Hematopoietic multipotent progenitor cell treated with erythropoietin and hydrocortisone succinate and interleukin-3 and kit ligand, for 6 days (in vitro differentiated cells): ENCODE measurements at places on chromosomes 7 and 10.

GRCh38 chr10:36003031-36003600 lies 361.0 kb upstream of the FZD8 start:
- DNase-seq = no peak

GRCh38 chr10:95335933-95336699 lies 45.3 kb upstream of the PDLIM1 start:
- DNase-seq = no peak

DNA sequence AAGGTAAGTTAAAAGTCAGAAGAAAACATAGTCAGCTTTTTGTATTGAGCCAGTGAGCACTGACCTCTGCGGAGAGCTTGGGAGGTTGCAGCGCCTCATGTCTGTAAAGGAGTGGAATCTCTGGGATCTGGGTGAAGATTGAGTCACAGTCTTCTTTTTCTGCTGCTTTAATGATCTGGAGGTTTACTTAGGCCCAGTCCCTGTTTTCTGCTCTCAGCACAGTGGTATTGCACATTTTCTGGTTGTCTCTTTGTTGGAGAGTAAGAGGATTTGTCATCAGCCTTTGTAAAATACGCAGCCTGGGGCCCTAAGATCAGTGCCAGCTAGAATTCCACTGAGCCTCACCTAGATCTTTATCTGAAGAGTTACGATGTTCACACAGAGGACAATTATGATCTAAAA lies 58.3 kb upstream of the GJD4 start:
- no peak for DNase-seq

DNA sequence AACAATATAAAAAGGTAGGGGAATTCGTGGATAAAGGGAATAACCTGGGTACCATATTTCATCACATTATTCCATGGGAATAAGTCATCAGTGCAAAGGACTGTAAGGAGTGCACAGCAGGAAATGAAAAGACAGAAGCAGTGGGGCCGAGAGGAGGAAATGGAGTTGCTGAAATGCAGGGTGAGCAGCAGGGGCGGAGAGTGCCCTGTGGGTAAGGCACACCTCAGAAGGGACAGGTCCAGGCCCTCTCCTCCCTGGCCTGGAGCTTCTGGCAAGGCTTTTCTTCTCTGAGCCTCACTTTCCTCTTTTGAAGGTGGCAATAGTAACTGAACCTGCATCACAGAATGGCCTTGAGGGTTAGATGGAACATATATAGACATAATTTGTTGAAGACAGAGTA lies 26.2 kb downstream of the IKZF1 start:
- DNase-seq = no peak

DNA sequence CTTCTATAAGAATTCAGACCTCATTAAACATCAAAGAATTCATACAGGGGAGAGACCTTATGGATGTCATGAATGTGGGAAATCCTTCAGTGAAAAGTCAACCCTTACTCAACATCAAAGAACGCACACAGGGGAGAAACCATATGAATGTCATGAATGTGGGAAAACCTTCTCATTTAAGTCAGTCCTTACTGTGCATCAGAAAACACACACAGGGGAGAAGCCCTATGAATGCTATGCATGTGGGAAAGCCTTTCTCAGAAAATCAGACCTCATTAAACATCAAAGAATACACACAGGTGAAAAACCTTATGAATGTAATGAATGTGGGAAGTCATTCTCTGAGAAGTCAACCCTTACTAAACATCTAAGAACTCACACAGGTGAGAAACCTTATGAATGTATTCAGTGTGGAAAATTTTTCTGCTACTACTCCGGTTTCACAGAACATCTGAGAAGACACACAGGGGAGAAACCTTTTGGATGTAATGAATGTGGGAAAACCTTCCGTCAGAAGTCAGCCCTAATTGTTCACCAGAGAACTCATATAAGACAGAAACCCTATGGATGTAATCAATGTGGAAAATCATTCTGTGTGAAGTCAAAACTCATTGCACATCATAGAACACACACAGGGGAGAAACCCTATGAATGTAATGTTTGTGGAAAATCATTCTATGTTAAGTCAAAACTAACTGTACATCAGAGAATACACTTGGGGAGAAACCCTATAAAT lies 24.1 kb downstream of the ZNF37A start:
- DNase-seq = peak; percentile 17

DNA sequence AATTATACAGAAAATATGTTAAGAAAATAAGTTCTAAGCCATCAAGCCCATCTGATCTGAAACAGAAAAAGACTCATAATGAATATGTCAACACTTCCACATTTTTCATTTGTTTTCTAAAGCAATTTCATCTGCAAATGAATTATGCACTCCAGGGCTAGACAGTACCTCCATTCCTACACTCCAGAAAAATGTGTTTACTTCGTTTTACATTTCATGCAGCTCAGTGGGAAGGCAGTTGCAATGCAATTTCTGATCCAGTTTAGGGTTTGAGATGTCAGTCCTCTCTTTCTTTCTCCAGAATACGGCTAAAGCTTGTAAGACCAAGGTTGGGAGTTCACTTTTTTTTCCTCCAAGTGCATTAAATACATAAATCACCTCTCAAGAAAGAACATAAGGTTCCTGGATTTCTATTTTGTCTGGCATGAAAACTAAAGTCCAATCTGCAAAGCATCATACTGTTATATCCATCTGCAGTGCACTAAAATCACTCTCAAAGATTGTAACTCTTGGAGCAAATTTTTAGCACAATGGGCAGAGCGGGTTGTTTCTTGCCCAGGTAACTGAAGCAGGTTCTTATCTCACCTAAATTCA lies 348.8 kb upstream of the C7orf33 start:
- no peak for DNase-seq

DNA sequence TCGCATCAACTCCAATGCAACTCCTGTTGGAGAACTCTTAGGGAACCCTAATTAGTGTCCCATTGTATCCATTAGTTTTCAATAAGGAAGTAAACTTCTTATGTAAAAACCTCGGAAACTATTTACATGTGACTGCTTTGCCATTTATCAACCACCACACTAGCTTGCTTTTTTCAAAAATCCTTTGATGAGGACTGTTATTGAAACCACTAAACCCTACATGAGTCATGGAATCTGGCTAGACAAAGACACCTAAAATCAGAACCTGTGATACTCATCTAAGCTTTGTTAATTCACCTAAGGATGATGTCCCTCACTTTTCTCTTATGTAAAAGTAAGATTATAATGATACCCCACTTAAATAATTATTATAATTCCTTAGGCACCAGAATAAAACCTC lies 414.1 kb upstream of the ETV1 start:
- DNase-seq = no peak

DNA sequence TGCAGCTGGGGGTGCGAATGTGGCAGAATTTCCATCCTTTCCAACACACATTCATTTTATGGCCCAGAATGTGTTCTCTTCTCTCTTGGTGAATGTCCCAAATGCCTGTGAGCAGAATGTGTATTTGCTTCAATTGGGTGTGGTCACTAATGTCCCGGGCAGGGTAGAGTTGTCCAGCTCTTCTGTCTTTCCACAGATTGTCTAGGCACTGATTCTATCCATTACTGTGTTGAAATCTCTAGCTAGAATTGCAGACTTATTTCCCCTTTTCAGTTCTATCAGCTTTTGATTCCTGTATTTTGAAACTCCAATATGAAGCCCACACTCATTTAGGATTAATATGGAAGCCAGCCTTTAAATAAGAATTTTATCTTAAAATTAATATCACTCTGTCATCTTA lies 14.0 kb upstream of the AKR1E2 start:
- DNase-seq = no peak

DNA sequence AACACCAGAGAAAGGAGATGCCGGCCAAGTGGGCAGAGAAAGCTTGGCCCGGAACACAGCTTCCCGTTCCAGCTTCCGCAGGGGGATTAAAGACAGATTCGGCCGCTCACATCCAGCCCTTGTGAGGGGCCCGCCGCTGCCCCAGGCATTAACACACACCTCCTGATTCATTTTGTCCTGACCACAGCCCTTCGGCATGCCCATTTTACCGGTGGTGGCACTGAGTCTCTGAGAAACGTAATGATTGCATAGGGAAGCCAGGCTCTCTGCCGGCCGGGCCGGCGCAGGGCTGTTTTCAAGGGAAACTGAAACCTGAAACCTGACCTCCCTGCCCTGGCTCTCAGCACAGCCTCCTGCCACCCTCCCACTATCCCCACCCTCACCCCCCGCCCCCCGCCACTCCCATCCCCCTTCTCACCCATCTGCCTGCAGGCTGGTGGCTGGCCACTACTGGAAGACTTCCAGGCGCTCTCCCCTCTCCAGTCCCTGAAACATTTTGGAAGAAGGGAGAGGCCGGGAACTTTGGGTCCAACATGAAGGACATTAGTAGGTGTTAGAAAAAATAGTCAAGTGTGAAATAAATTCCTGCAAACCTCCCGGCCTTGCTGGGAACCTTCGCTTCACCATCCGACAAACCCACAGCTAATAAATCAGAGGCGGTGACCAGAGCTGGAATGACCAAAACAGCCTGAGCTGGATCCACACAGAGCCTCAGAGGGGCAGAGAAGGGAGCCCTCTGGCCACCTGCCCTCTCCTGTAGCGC lies 83.5 kb upstream of the CUX1 start:
- DNase-seq = peak; percentile 59

- DNase-seq = no peak
Measured at GRCh38 chr10:64636461-64636860, 1115.3 kb downstream of the REEP3 start.

DNA sequence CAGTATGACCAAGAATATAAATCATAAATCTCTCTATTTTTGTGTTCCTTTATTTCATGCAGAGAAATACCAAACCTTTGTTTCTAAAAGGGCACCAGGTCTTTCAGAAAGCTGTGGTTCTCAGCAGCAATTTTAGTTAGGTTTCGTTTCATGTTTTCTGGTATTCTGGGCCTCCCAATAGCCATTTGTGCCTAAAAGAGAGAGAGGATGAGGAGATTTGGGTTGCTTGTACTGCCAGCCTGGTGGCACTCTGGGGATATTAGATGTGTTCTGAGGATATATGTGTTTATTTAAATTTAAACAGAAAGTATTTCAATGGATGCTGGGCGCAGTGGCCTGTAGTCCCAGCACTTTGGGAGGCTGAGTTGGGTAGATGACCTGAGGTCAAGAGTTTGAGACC lies 471.7 kb downstream of the AUTS2 start:
- DNase-seq = no peak

DNA sequence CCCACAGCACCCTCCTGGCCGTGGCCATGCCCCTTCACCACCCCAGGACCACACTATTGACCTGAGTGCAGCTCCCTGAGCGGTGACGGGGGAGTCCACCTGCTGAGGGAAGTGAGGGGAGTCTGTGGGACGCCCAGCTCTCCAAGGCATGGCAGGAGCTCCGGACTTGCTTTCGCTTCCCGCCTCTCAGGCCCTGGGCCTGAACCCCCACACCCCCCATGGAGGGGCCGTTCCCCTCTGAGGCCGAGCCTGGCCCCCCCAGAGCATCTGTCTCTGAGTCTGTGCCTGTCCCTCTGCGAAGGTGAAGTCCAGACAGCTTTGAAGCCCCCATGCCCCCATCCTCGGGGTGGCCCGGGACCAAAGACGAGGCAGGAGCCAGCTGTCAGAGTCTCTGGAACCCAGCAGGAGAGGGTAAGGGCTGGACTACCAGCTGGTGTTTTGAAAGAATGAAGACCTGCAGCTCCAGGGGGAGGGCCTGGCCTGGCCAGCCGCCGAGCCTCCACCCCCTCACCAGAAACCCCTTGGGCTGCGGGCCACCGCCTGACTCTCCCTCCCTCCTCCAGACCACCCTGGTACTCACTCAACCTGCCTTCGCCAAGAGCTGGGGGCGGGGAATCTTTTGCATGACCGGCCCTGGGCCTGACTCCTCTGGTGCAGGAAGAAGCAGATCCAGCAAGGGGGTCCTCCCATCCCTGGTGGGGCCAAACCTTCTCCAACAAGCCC lies 114.0 kb downstream of the PDGFA start:
- no peak for DNase-seq

- DNase-seq = no peak
Measured at GRCh38 chr10:104330168-104331110, 7.8 kb downstream of the ITPRIP start.

GRCh38 chr7:142626420-142627035 lies 122.7 kb upstream of the PRSS1 start:
- DNase-seq = peak; percentile 86

- peak; percentile 49 for DNase-seq
Measured at GRCh38 chr10:30158325-30158960, 99.1 kb upstream of the JCAD start.

- DNase-seq = no peak
Measured at GRCh38 chr10:122348935-122349361, 25.6 kb upstream of the PLEKHA1 start.

DNA sequence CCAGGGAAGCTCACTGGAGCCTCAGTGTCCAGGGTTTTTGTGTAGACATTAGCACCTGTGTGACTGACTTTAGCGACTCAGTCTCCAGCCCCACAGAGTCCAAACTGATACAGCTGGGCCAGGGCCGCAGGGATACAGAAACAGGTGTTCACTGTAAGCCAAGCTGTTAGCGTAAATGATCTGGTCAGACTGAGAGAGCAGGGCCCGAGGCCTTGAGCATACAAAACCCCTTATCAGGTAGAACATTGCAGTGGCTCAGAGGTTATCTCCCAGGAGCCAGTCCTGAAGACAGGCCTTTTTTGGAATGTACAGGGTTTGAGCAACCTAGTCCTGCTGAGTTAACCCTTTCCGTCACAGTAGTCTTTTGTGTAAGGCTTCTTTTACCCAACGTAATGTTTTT lies 25.0 kb downstream of the LHPP start:
- DNase-seq = peak; percentile 89

DNA sequence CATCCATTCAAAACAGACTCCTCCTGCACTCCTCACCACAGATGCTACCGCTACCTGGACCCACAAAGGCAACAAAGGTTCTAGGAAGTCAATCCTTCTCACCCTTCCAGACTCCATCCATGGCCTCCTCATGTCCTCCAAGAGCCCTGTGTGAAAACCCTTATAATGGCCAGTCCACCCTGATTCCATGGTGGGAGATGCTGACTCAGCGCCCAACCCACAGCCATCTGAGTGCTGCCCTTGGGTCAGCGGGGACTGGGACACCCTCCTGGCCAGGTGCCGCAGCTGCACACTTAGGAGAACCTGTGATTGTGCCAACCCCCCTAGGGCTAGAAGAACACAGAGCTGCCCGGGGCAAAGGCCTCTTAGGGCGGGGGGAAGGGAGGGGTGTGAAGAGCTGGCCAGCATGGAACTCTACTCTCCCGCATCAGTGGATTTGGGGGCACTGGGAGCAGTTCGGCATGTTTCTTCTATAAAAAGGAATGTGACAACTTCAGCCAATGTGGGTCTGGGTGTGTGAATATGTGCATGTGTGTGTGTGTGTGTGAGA lies 25.4 kb downstream of the TMEM273 start:
- no peak for DNase-seq

- DNase-seq = no peak
Measured at GRCh38 chr10:78742730-78743615, 325.8 kb upstream of the ZMIZ1 start.

- DNase-seq = no peak
Measured at GRCh38 chr10:43136995-43137716, 1.1 kb upstream of the CSGALNACT2 start.

GRCh38 chr7:131829947-131830558 lies 273.6 kb upstream of the PODXL start:
- no peak for DNase-seq

GRCh38 chr10:19874791-19875190 lies 58.6 kb downstream of the PLXDC2 start:
- DNase-seq = no peak
